ENCODE measurements at places on chromosomes 13 and 19.

GRCh38 chr13:27125357-27126282 lies 46.0 kb downstream of the USP12 start:
- DNase-seq: no peak

GRCh38 chr19:10364644-10365043 lies 15.7 kb downstream of the TYK2 start:
- DNase-seq: no peak

GRCh38 chr19:4976401-4977298 lies 7.7 kb downstream of the KDM4B start:
- no peak for DNase-seq

DNA sequence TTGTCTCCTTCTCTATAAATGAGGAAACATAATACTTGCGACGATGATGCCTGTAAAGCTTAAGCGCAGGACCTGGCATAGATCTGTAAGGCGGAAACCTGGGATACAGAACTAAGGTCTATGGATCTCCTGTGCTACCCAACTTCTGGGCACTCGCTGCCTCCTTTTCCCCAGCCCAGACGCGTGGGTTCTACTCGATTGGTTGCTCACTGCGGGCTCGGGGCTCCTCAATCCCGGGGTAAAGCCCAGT lies 615 bp upstream of the PSMC4 start:
- no peak for DNase-seq

GRCh38 chr19:39296055-39296645 lies at the start of gene IFNL1:
TSS of gene IFNL1 (plus strand) at chr19:39296407. CDS start at chr19:39296422, 15 bp downstream.
- DNase-seq: no peak

GRCh38 chr13:72109863-72110262 lies 242.9 kb upstream of the DACH1 start:
- DNase-seq: no peak

GRCh38 chr13:59276436-59276835 lies 887.3 kb downstream of the DIAPH3 start:
- DNase-seq: no peak

- no peak for DNase-seq
Measured at GRCh38 chr13:77460195-77460594, 75.3 kb upstream of the SCEL start.

DNA sequence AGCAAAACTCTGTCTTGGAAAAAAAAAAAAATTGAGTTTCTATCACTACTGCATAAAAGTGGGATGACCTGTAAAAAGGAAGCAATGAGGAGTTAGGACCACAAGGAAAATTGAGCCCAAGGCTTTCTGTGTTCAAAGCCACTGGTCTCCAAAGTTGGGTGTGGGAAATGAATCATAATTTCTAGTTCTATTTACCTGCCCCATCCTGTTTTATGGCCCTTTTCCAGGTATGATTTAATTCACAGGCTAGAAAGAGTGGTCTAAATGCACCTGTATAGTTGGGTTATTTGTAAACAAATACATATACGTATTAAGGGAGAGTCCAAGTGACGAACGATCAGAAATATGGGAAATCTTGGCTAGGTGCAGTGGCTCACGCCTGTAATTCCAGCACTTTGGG lies 5.9 kb upstream of the DCAF15 start:
- DNase-seq: no peak

DNA sequence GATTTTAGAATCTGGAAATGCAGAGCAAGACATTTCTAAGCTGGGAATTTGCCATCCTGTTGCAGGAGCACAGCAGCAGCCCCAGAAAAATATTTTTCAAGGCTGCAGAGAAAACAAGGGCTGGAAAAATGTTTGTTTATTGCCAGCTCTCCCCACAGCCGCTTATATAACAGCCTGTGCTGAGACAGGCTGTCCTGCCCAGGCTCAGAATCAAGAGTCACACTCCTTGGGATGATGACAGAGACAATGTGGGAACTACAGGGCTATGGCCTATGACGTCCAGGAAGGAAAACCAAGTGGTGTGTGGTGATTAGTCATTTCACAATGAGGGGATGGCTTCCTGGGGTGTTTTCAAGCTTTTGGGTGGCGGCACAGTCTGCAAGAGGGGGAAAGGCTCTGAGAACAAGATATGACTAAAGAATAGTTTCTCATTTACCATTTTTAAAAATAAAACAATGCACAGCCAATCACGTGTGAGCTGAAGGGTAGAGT lies 136.3 kb upstream of the SERP2 start:
- DNase-seq: no peak

GRCh38 chr13:23915308-23915707 lies 18.0 kb upstream of the C1QTNF9B start:
- DNase-seq: no peak

DNA sequence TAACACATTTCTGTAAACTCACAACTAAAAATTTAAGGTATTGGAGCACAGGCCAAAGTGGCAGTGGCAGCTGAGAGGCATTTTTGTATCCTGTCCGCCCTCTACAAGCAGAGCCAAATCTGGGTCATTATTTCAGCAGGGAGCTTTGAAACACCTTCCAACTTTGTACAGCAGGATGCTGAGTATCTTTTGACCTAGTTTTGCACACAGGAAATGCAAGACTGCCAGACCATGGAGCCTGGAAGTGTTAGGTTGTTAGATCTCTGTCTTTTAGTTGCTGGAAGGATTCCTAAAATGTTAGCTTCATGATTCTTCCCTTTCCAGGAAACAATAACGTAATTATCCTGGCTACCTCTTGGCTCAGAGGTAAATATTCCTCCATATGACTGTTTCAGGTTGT lies 148.6 kb upstream of the ATXN8OS start:
- DNase-seq: no peak

DNA sequence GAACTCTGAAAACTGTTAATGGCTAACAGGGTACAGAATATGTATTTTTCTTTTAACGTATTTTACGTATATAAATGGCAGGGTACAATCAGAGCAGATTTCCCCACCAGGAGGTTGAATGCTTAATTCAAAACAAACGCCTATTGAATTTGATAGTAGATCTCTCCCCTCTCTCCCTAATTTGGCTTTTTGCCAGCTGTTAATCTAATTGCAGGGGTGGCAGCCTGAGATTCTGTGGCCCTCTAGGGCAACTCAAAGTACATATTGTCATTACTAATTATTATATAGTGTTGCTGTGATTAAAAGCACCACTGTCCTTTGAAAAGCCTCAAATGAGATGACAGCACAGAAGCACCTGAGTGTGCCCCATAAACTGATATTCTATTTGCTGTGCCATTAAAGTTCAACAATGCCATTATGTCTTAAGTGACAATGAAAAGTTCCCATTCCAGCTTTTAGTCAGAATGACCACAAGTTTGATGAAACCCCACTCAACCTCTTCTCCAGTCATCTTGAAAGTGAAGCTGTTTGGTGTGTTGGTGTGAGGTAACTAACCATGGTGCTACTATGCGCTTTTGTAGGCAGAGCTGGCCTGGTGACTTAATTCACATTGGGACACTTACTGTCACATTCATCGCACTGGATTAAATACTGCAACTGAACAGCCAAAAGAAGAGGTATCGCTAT lies 351.4 kb downstream of the KCNRG start:
- no peak for DNase-seq

DNA sequence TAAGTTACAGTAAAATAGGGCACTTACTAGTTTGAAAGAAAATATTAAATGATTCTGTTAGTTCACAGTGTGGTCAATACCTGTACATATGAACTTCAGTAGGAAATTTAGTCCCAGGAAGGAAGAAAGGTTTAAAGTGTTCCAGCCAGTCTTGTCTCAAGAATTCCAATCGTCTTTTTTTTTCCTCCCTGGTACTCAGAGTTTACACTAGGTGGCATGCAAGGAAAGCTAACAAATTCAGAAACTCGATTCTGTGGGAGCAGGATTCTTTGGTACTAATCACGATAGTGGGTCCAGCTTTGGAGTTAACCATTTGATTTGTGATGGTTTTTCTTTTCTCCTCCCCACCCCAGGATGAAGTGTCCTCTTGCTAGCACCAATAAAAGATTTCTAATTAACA lies 43.6 kb downstream of the POLR1D start:
- DNase-seq: no peak

DNA sequence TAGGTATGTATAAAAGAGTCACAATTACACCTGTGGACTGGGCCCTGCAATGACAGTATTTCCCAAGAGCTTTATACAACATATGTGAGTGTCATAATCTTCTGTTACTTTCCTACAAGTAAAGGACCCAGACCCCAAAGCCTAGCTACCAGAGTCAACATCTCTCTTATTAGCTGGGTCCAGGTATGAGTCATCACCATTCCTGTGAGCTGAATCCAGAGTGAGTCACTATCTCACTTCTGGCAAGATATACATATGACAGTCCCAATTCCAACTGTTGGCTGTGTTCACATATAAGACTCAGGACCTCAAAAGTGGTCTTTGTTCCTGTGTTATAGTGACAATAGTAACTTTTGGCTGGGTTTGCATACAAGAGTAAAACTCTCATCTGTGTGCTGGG lies 46.7 kb downstream of the ZNF729 start:
- no peak for DNase-seq

- no peak for DNase-seq
Measured at GRCh38 chr13:100673376-100673712, 1.3 kb downstream of the TMTC4 start.

DNA sequence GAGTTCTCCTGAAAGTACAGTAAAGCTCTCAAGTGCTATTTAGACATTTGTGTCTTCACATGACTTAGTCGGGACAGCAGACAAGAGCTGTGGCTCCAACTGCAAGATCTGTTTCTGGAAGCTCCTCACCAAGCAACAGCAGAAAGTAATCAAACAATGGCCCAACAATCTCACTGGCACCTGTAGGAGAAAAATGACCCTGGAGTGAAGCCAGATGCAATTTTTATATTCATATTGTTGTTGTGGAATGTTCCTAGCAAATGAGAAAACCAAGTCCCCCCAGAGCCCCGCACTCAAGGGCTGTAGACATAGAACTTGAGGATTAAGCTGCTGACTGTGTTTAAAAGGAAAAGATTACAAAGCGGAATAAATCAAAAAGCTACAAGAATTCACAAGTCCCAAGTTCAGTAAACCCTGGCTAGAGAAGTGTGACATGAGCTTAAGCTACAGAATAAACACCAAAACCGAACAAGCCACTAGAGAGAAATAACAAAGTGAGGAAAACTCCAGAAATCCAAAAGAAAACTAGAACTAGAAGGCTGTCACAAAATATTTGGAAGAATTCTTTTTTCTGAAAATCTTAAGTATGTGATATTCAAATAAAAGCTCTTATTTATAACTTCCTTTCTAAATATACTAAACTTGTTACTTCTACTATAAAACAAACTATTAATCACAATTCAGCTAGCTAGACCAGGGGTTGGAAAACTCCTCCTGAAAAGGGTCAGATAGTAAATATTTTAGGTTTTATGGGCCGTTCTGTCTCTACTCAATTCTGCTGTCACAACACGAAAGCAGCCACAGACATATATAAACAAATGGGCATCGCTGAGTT lies 454.5 kb downstream of the SUCLA2 start:
- no peak for DNase-seq

GRCh38 chr13:42361701-42362100 lies 89.7 kb downstream of the AKAP11 start:
- no peak for DNase-seq

GRCh38 chr19:33246709-33247440 lies 21.2 kb upstream of the SLC7A10 start:
- DNase-seq: no peak

DNA sequence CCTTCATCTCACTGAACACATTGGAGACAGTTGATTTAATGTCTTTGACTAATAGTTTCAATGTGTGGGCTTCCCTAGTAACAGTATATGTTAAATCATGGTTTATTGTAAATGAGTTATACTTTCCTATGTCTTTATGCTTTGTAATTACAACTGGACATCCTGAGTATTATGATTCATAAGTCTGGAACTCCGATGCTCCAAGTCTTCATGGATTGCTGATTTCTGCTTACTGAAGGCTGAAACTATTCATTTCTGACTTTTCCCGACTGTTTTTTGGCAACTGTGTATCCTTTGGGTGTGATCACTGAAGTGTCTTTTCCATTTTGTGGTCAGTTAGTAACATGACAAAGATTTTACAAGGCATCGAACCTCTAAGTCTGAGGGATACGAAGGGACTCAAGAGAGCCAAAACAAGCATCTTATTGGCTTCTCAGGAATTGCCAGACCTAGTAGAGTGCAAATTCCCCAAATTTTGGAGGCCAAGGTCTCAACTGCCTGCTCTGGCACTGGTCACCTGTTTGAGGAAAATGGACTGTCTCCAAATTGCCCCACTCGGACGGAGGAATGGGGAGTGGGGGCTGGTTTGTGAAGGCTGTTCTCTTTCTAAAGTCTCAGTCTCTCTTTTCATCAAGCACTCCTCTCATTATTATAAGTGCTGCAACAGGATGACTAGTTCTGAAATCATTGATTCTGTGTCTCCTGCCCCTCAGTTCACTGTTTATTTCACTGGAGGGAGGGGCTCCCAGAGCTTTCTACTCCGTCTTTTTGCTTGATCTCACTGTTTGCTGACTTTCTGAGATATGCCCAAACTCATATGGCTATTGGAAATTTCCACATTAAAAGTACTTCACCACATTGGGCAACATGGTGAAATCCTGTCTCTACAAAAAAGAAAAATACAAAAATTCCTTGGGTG lies 20.2 kb upstream of the CD70 start:
- DNase-seq: no peak

DNA sequence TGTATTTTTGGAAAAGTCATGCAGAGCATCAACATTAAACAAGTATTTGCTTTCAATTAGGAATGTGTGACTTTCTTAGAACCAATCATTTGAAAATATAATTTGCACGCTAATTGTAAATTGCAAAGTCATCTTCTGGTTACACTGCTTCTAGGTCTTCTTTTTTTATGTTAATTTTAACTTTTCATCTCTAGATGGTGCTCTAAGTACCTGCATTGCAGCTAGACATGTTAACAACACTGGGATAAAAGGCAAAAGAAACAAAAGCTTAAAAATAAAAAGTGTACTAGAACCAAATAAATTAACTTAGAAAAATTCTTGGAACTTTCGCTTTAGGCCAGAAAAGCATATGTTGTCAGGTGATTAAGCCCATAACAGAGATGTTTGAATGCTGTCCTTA lies 2758.2 kb downstream of the PCDH9 start:
- no peak for DNase-seq

- DNase-seq: no peak
Measured at GRCh38 chr19:53782698-53783097, 41.4 kb downstream of the NLRP12 start.

DNA sequence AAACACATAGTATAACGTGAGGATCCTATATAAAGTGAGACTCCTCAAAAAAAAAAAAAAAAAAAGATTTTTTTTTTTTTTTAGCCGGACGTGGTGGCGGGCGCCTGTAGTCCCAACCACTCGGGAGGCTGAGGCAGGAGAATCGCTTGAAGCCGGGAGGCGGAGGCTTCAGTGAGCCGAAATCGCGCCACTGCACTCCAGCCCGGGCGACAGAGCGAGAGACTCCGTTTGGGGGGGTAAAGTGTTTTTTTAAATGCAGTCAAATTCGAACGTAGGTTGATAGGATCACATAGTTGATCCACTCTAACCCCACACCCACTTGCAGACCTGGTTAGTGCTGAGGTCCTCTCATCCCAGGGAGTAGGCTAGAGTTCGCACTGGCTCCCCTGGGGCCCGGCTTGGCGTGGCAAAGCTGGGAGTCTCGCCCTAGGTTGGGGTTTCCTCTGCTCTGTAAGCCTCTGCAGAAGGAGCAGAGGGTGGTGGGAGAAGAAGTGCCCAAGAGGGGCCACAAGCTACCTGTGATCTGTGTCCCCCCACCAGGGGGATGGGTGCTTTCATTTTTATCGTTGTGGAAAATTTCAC lies 6.5 kb downstream of the RNF225 start:
- DNase-seq: no peak

All from stimulated activated CD4-positive, alpha-beta T cell treated with anti-CD3 and anti-CD28 coated beads, TNF-alpha, amount 100 ng/mL, for 1 hour (primary cell).